ENCODE measurements at places on chromosomes 5 and 9.

- no peak for DNase-seq
Observed at GRCh38 chr5:1640421-1640881, 116.7 kb upstream of the LPCAT1 start.

DNA sequence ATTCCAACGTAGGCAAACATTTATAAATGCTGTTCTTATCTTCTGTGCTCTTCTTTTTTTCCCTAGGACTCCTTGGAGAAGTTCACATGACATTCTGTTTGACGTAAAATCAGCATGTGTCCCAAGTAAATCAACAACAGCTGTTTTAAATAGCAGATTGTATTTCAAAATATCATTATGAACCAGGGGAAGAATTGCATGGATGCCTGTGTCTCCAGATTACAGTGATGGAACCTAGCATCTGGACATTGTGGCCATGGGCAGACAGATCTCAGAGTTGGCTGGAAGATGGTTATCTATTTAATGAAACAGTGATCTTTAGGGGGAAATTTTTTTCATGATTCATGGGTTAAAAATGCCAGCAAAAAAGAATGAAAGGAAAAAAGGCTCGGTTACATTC, 222.0 kb downstream of the MAN2A1 start:
- no peak for DNase-seq

DNA sequence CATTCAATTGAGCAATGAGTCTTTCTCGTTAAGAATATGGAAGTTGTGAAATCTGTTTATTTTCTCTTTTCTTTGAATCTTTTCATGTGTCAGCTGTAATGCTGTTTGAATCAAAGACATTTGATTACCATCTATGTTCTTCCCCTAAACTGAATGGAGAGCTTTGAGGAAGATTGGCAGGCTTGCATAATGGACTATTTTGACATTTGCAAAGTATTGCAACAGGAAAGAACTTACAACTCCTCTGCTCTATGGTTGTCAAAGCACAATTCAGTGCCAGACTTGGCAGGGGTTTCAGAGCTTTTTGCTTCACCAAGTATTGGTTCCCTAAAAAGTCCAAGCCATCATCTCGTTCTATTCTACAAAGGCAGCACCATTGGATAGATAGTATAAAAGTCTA, 549.0 kb upstream of the NUDT12 start:
- DNase-seq = no peak

DNA sequence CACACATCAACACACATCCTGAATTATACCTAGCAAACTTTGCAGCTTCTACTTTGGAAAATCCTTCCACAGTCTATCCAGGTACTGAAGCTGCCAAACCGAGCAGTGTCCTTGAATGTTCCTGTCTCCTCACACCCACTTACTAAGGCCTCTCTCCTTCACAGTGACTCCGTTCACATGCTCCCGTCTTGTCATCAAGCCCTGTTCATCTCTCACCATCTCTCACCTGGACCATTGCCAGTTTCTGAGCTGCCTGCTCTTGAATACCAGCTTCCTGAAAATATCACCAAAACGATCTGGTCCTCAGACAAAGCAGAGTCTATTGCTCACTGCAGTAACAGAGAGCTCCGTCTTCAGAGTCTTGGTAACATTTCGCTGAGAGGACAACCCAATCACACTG, 57.4 kb downstream of the GCNT1 start:
- DNase-seq = no peak

- DNase-seq = no peak
Observed at GRCh38 chr5:142798099-142798770, 28.1 kb downstream of the ARHGAP26 start.

GRCh38 chr9:2497666-2498400, 123.8 kb upstream of the VLDLR start:
- no peak for DNase-seq

DNA sequence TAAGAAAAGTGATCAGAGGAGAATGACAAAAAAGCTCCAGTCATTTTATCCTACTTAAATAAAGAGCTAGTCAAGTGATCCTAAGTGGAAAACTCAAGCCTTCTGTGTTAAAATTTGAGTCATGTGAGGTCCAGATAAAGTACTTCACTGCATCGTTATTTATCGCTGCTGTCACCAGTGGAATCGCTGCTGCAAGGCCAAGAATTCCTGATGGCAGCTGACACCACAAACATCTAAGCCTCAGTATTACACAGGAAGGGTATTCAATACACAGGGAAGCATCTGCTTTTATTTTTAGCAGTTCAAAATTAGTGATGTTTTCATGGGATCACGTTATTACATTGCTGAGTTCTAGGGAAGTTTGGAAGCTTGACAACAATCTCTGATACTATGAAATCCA, 190.3 kb downstream of the GOLPH3 start:
- no peak for DNase-seq

DNA sequence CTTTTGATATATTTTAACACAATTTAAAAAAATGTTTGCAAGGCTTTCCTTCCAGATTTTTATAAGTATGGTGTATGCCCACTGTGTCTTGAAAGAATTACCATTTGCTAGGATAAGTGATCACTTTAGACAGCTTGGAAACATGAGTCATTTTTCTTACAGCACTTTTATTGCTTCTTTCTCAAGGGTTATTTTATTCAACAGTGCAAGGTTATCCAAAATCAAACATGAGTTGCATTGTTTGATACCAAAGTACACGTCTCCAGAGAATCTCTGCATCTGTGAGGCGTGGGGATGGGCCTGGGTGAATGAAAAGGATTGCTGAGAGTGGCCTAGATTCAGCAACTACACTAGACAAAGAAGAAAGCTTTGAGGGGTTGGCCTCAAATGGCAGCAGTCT, 329.6 kb downstream of the ADAMTS6 start:
- no peak for DNase-seq

- DNase-seq = no peak
Observed at GRCh38 chr5:24428345-24428744, 216.4 kb downstream of the CDH10 start.

DNA sequence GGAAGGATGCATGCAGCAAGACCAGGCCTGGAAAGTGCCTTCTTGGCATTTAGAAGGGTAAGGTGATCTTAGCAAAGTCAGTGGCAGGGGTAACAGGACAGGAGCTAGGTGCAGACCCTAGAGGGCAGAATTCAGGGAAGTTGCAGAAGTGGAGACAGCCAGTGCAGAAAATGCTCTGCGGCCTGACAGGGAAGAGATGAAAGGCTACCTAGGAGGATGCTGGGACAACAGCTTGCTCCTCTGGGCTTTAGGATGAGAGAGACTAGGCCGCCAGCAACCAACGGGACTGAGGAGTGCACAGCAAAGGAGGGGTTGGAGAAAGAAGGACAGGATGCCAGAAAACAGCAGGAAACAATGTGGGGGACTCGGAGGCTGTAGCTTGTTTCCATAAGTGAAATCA, 219.9 kb downstream of the FSTL4 start:
- DNase-seq = no peak

DNA sequence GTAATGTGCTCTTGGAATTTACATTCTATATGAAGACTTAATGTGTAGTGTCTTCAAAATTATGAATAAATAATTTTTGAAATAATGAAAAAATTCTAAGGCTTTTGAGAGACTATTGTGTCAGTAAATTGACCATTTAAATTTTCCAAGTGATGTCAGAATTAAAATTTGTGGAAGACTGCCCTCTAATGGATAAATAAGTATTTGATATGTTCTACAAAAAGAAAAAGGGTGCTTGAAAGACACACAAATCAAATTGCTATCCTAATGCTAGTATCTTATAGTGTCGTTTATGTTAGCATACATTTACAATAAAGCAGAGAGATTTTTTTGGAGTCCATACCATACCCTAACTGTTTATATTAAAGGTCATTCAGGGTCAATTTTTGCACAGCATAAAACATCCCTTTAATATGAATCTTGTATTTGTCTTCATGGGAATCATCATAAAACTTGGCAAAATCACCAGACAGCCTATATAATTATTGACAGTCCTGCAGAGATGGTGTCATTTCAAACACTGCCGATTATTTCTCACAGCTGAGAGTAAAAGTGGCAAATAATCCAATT, 120.8 kb upstream of the SLC27A6 start:
- DNase-seq = no peak

DNA sequence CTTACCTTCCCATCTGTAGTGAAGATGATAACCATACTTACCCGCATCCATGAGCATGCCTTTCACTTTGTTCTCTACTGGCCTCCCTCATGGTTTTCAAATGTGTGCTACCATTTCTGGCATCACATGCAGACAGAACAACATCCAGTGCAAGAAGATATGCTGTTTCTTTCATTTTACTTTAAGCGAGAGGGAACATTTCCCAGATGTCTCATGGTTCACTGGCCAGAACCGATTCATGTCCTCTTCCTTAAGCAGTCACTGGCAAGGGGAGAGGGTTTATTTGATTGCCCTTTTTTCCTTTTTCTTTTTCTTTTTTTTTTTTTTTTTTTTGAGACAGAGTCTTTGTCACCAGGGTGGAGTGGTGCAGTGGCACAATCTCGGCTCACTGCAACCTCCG, 37.7 kb downstream of the ARRDC3 start:
- no peak for DNase-seq

GRCh38 chr5:177399997-177400868, at the start of gene PFN3:
PFN3 (minus strand) TSS chr5:177400661; CDS start chr5:177400576, 85 bp downstream.
- DNase-seq = no peak

DNA sequence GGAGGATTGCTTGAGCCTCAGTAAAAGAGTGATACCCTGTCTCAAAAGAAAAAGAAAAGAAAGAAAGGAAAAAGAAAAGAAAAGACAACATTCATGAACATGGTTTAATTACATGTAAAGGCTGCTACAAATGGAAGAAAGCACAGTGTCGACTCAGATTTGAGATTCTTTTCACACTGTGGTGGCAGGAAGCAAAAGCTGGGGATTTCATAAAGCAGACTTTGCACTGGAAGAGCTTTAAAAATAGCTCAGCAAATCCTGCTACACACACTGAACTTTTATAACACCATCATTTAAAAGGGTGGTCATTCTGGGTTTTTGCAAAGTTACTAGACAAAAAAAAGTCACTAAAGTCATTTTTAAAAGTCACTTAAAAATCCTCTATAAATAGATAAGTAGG, 140.8 kb downstream of the CEMIP2 start:
- no peak for DNase-seq

GRCh38 chr5:139664727-139665351, 16.7 kb downstream of the CXXC5 start:
- no peak for DNase-seq

GRCh38 chr5:177022386-177023302, at the start of gene ZNF346:
ZNF346 (plus strand) TSS chr5:177022696; CDS start chr5:177022739, 43 bp downstream.
- peak; percentile 80 for DNase-seq

Data from activated B cell treated with CpG ODN at 0.5 μM for 24 hours (primary cell).